Purkinje cell (primary cell): ENCODE measurements at places on chromosomes 7 and 10. TPM values are rescaled to one million over a fixed set of nuclear protein-coding genes. Genes with fewer than 3 reads are reported as not detected.

The TSPAN14 gene
- polyA plus RNA-seq = 22.3 and 30.3 TPM in 2 replicates

The CAMK2B gene
- polyA plus RNA-seq = 164 and 201 TPM in 2 replicates

The AS3MT gene
- polyA plus RNA-seq = 0.59 and 7.1 TPM in 2 replicates

The TMEM139 gene
- polyA plus RNA-seq = 2.9 TPM in 1 of 2 replicates, not detected in the other

The MGMT gene
- 13.7 and 20.5 TPM in 2 replicates for polyA plus RNA-seq

The VPS37D gene
- polyA plus RNA-seq = not detected in 2 replicates

The SSC4D gene
- 0.32 and 0.40 TPM in 2 replicates for polyA plus RNA-seq

The MDFIC gene
- polyA plus RNA-seq = 10.3 and 13.4 TPM in 2 replicates

The USP54 gene
- polyA plus RNA-seq = 4.4 and 7.7 TPM in 2 replicates

The NOM1 gene
- 2.5 and 7.7 TPM in 2 replicates for polyA plus RNA-seq

The SPDYE2 gene
- polyA plus RNA-seq = 0.35 TPM in 1 of 2 replicates, not detected in the other

The CYP3A7 gene
- polyA plus RNA-seq = not detected in 2 replicates

The HIPK2 gene
- polyA plus RNA-seq = 14.0 and 19.0 TPM in 2 replicates

The BAZ1B gene
- 8.4 and 10.1 TPM in 2 replicates for polyA plus RNA-seq

The LMTK2 gene
- 9.5 and 11.0 TPM in 2 replicates for polyA plus RNA-seq

The ACBD7 gene
- polyA plus RNA-seq = 1.7 and 3.3 TPM in 2 replicates

The CLRN3 gene
- polyA plus RNA-seq = not detected in 2 replicates

The DNAJC12 gene
- 151 and 180 TPM in 2 replicates for polyA plus RNA-seq

The A1CF gene
- 0.55 TPM in 1 of 2 replicates, not detected in the other for polyA plus RNA-seq

The FEZF1 gene
- not detected in 2 replicates for polyA plus RNA-seq

The NXPH1 gene
- polyA plus RNA-seq = 4.6 TPM in 1 of 2 replicates, not detected in the other

The NKX2-3 gene
- not detected in 2 replicates for polyA plus RNA-seq

The SPDYE8 gene
- polyA plus RNA-seq = not detected in 2 replicates

The HPSE2 gene
- polyA plus RNA-seq = not detected in 2 replicates

The FBXL13 gene
- polyA plus RNA-seq = 0.82 and 2.5 TPM in 2 replicates

The PTF1A gene
- 2.6 TPM in 1 of 2 replicates, not detected in the other for polyA plus RNA-seq

The AMPH gene
- 24.0 and 32.8 TPM in 2 replicates for polyA plus RNA-seq

The STEAP4 gene
- 0.52 TPM in 1 of 2 replicates, not detected in the other for polyA plus RNA-seq

The ASB4 gene
- polyA plus RNA-seq = not detected in 2 replicates
